ENCODE measurements at places on chromosomes 2 and 18.

- no peak for DNase-seq
Observed at GRCh38 chr2:9749546-9750223, 93.6 kb upstream of the TAF1B start.

DNA sequence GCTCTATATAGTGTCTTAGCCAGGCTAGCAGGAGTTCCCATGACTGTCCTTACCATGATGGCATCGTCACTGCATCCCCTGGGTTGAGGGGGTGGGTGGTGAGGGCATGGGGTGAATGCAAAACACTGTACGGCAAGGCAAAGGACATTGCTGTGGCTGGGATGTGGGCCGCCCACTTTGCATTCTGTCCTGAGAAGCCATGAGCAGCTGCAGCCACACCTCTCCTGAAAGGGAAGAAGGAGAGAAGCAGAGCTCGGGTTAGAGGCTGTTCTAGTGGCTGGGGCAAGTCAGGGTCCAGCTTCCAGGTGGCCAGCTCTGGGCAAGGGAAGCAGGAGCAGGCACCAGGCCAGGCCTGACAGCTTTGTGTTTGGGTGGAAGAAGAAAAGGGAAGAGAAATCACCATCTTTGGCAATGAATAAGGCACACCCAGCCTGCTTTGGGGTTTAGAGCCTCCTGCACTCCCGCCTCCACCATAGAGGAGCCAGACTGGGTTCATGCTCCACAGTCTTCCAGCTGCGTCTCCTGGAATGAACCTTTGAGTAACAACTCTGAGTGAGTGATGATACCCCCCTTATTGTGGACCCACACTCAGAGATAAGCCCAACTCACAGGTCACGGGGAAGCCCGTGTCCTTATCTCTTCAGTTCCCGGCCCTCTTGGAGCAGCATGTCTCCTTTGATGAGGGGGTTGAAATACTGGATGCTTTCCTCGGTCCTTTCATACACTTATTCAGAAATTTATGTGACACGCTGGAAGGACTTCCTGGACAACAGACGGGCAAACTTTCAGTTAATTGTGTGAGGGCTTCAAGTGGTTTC lies 63.4 kb downstream of the INPP4A start:
- no peak for DNase-seq

DNA sequence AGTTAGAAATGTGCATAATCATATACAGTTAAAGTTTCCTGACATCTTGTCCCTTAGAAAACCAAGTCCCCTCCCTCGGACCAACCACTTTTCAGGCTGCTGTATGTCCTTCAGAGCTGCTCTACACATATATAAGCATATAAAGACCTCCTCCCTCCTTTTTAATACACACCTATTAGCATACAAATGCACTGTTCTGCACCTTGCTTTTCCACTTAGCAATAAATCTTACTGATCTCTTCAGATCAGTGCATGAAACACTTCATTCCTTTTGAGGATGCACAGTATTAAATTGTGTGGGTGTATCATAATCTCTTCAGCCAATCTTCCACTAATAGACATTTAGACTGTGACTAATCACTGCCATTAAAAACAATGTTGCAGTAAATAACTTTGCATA lies 79.8 kb downstream of the CNTNAP5 start:
- no peak for DNase-seq

GRCh38 chr2:205814039-205814364 lies 131.7 kb downstream of the NRP2 start:
- DNase-seq = no peak

DNA sequence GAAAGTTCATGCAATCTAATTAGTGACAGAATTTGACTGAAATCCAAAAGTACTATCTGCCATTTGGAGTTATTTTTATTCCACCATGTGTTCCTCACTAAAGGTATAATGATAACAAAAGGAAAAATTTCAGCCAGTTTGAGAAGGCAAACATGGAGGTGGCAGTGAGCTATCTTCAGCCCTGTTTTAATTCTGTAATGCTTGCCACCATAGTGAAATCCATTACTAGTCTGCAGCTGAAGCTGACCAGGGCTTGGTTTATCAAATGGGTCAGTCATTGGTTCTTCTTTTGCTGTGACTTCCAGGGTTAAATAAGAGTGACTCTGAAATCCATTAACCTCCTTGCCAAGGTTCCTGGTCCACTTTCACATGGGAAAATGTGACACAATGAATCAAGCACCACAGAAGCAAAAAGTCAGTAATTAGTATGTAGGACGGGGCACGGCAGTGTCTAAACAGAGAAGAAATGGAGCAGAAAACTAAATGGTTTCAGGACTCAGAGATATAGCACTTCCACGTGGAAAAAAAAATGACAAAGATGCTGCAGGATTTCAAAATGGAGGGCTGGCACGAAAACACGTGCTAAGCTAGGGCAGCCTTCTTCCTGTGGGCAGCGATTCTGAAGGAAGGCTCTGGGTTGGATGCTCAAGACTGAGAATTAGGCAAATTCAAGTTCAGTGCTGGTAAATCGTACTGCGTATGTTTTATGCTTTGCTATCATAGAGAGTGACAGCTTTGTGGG lies 87.2 kb downstream of the EPHA4 start:
- no peak for DNase-seq

- no peak for DNase-seq
Observed at GRCh38 chr2:143688248-143688647, 559.0 kb downstream of the ARHGAP15 start.

- DNase-seq = no peak
Observed at GRCh38 chr2:232588680-232589585, 38.4 kb downstream of the EIF4E2 start.

DNA sequence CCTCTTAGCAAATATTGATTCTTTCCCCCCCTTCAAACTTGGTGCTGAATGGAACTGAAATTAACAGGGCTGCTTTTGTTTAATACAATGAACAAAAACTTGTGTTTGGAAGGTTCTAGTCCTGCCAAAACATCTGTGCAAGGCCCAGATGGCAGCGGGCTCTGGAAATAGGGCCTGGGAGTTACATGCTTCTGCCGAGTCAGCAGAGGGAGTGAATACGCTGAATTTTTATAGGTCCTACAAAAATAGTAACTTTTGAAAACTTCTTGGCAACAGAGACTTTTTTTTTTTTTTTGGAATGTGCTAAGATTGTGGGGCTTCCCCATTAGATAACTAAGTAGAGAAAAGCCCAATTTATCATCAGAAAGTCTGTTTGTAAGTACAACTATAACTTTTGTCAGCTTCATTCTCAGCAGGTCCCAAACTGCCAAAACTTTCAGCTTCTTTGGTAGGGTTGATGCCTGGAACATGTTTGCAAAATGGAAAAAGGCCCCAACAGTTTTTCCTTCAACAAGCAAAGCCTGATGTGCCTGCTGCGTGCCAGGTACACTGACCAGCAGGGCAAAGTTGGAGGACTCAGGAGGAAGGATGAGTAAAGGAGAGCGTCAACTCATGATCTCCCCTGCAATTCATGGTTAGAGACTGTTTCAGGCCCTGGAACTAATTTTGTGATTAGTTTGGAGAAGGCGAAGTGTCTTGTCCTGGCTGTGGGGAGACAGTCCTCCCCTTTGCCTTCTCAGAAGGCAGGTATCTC lies 45.1 kb upstream of the HDAC4 start:
- no peak for DNase-seq

GRCh38 chr18:35106845-35107148 lies 65.6 kb downstream of the MAPRE2 start:
- DNase-seq = no peak

DNA sequence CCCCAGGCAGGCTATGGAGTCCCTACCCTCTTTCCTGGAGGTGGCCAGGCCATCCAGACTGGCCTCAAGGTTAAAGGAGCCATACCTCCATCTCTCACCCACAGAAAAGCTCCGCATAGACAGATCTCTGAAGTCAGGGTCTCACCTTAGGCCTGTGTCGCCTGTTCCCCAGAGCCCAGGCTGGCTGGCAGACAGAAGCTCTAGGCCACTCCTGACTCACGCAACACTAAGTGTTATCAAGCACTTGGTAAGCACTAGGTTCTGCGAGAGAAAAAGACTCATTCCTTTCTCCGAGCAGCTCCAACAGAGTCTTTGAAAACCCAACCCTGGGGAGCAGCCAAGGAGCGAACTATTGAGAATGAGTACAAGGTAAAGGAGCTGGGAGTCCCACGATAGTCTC lies 6.1 kb downstream of the SMAD7 start:
- no peak for DNase-seq

GRCh38 chr2:199606193-199606780 lies 148.5 kb upstream of the SATB2 start:
- no peak for DNase-seq

- no peak for DNase-seq
Observed at GRCh38 chr18:76468345-76469304, 26.4 kb downstream of the ZNF516 start.

- DNase-seq = no peak
Observed at GRCh38 chr2:205337274-205337673, 345.0 kb upstream of the NRP2 start.

DNA sequence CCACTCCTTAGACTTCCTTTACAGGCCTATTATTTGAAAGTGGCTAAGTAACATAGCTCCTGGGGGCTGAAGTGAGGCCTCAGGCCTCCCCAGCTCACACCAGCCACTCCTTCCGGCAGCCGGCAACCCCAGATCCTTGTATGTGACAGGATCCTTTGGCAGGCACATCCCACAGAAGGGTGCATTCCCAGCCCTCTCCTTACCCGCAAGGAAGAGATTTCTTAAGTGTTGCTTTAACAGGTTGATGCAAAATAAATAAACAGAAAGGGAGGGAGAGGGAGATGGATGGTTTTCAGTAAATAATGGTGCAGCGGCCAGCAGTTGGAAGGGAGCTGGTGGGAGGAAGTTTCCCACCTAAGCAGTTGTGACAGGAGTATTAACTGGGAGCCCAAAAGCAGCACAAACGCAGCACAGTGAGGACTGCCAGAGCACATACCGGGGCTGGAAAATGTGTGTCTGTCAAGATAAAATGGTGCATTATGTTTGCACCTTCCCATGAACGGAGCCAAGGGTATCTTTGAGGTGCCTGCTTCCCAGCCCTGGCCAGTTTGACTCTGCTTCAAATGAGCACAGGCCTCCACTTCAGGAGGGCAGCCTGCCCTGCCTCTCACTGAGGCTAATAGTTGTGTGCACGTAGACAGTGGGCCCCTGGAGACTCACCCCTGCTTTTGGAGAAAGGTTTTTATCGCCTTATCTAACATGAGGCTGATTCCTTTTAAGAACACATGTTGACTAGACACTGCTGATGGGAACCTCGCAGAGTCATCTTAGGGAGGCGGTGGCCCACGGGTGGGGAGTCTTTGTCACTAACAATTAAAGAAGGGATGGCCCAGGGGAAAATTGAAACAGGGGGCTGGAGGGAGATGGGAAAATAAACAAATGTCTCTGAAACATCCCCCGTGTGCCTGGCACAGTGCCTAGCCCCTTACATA lies 32.8 kb downstream of the NRP2 start:
- no peak for DNase-seq

GRCh38 chr18:3449512-3450011 lies 410 bp upstream of the TGIF1 start:
- no peak for DNase-seq

GRCh38 chr2:172919732-172920131 lies 155.9 kb upstream of the MAP3K20 start:
- no peak for DNase-seq

- no peak for DNase-seq
Observed at GRCh38 chr2:1621041-1621440, 123.3 kb downstream of the PXDN start.

GRCh38 chr2:168494190-168494711 lies 38.2 kb downstream of the CERS6 start:
- DNase-seq = no peak

DNA sequence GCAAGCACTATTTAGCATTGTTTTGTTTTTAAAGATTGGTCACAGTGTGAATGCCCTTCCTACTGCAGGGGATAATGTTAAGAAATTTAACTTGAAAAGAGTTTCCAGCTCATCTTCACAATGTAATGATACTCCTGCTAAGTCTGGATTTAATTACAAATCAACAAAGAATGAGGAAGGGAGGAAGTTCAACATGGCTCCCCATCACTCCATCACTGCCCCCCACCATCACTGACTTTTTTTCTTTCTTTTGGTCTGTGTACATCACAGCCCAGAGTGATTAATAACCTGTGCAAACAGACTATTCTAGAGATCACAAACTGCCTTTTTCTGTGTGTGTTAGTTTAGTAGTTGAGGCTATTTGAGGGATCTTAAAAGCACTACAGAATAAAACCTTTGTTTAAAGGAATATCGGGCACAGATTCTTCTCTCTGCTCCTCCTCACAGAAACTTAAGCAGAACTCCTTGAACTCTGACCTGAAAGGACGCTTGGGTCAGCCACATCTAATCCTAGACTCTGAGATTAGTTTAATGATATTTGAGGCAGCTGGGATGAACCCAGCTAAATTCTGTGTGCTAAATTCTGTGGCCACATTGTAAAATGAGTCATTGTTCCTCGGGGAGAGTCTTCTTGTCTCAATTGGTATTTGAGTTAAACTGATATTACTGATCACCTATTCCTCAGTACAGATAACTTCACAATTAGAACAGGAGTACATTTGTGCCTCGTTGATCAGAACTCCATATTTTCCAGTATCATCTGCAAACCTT lies 47.8 kb downstream of the SATB2 start:
- no peak for DNase-seq

- no peak for DNase-seq
Observed at GRCh38 chr2:217220228-217221013, 360.6 kb upstream of the TNP1 start.

GRCh38 chr18:54742659-54743604 lies 85.3 kb upstream of the RAB27B start:
- no peak for DNase-seq

DNA sequence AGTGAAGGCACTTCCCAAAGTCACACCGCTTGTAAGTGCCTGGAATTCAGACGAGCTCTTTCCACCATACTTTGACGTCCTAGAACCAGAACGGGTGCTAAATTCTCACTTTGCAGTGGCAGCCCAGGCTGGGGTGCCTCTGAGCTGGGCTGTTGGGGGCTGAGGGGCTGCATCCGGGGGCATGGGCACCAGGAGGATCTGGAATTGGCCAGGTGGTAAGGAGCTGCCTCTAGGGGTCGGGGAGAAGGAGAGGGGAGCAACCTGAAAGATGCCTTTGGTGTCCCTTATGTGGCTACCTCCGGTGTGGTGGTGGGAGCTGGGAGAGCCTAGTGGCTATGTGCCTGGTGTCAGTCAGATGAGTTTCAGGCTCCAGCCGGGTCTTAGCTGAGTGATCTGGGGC lies 7.1 kb downstream of the ATOH8 start:
- DNase-seq = no peak

DNA sequence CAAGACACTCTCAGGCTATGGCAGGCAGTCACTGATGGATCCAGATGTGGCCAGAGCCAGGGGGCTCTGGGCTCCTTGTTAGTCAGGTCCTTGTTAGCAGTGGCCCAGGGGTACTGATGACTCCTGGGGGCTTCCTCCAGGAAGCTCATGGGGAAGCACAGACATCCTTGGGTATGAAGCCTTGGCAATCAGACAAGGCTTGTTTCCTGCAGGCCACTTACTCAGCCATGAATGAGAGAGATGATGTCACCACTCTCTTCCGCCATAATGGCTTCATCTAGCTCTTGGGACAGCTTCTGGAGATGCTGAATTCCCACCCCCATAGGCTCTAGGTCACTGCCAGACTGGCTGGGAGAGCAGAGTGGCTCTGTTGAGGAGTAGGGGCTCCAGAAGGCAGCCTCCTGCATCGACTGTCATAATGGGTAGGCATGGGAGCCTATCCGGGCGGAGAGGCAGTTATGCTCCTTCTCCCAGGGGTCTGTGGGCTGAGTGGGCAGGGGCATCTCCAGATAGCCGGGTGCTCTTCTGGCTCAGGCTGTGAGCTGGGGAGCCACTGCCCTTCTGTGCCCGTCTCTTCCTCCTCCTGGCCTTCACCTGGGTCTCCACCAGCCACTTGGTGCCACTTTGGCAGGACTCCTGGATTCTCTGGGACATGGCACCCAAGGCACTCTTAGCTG lies 40.2 kb upstream of the BMPR2 start:
- DNase-seq = no peak

All from OCI-LY7 (cell line).